ENCODE measurements at places on chromosomes 5 and 9.

- no peak for DNase-seq
Observed at GRCh38 chr9:110745676-110746075, 77.1 kb downstream of the MUSK start.

DNA sequence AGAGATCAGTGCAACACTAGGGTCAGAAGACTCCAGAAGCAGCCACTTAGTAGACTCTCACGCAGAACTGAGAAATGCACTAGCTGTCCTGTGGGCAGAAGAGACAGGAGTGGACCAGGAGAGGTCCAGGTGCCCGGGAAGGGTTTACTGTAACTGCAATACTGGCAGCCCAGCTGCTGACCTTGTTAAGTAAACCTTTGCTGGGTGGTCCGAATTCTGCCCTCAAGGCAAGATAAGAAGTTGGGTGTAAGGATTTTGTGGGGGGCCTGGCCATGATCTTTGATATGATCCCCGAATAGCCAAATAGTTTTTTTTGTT lies 91.3 kb downstream of the PDE6A start:
- DNase-seq, result no peak

GRCh38 chr9:137956688-137957385 lies 79.3 kb downstream of the CACNA1B start:
- DNase-seq, result no peak

DNA sequence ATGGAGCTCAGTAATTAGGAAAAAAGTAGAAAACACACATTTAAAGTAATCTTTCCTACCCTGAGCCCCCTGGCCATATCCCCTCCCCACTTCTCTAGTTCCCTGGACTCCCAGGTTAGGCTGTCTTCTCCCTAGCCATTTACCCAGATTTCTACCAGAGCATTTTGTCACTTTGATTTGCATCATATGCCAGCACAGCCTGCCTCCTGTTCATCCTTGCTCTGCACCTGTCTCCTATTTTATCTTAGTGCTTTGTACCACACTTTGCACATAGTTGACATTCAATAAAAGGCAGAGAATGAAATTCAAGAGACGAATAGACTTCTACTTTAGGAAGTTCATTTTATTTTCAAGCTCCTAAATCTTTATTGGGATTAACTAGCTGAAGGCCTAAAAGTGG lies 344.5 kb downstream of the EBF1 start:
- no peak for DNase-seq

DNA sequence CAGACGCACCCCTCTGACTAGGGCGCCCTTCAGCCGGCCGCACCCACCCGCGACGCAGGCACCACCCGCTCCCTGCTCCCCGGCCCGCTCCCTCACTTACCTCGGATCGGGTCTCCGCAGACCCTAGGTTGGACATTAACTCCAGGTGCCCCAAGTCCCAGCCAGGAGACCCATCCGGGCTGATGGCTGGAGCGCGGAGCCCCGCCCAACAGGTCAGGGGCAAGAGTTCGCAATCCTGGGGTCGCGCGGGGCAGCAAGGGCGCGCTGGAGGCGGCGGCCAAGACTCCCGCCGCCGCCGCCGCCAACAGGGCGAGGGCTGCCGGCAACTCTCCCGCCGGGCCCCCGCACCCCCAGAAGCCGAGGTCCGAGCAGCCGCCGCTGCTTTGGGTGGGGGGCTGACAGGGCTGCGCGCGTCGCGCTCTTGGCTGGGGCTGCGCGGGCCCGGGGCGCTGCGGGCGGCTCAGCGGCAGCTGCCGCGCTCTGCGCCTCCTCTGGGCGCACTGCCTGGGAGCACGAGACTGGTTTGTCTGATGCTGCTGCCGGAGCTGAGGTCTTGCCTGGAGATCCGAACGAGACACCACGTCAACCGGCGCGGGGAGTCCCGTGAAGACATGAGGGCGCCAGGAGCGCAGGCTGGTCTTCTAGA lies at the start of gene GDNF:
Gene GDNF, minus strand, starts transcription at position 635 of the 646 bp plus-strand sequence. CDS start 5,245 bp downstream, outside the sequence.
- no peak for DNase-seq

GRCh38 chr5:64000096-64000495 lies 37.9 kb upstream of the HTR1A start:
- no peak for DNase-seq

DNA sequence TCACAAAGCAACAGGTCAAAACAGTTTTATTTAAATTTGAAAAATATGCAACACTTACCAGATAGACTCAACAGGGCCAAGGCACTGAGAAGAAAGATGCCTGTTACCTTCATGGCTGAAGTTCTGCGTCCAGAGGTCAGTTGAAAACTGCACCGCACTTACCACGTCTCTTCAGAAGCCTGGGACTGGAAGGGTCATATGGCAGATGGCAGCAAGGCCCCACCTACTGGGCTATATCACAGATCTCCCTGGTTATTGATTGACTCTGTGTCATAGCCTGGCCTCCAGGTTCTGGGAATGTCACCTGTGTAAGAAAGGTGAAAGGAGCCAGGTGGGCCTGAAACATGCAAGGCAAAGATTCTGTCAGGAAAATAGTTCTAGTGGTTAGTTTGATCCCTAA lies at the start of gene SPINK1:
Gene SPINK1, minus strand, starts transcription at position 207 of the 400 bp plus-strand sequence. Its CDS starts 94 bp downstream, at position 113.
- DNase-seq, result no peak

DNA sequence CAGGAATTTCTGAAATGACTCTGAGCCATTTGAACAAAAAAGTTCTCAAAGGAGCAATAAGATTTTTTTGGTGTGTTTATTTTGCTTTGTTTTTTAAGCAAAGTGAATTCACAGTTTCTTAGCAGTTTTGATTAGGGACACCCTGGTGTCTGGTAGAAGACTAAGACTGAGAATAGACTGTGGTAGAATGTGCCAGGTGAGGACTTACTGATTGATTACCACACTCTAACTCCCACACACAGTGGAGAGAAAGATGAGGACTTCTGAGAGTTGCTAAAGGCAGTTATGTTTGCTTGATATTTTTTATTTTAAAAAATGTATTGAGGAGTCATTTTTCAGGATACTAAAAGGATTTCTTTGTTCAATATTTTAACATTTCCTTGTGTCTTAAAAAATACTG lies 175.1 kb downstream of the CD180 start:
- DNase-seq, result no peak

DNA sequence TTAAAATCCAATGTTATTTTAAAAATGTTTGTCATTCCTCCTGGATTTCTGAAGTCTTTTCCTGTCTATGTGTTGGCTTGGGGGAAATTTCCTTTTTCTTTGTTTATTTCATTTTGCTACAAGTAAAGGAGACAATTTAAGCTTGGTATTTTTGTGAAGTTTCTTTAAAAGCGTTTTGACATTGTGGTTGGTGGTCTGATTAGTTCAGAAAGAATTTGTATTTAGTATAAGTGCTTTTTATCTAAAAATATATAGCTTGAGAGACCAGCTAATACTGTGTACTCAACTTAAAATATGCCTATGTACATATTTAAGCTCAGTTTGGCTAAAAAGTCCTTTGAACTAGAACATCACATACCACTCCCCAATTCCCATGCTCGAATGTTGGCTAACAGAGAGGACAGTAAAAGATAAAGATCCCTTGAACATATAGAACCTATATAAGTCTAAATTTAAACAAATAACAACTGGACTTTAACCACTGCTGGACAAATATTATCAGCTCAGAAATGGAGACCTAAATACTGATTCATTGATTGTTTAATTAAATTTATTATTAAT lies 237.6 kb downstream of the TLE4 start:
- DNase-seq, result no peak

GRCh38 chr9:127194881-127195713 lies 69.5 kb upstream of the GARNL3 start:
- no peak for DNase-seq

DNA sequence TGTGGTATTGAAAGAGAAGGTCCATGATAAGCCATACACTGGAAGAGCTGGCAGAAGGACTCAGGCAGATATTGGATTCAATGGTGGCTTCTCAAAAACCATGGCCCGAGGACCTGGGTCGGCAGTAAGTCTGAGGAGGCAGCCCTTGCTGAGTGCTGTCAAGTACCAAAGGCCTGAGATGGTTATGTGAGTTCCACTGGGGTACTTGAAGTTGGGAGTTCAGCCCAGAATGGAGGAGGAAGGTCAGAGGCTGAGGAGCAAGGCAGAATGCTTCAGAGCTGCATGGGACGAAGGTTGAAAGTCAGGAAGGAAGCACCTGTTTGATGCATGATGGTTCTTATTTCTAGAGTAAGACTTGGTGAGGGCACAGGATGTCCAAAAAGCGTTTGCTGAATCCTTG lies 194.9 kb downstream of the DIRAS2 start:
- no peak for DNase-seq

GRCh38 chr5:172065431-172066065 lies 59.1 kb upstream of the FBXW11 start:
- DNase-seq, result no peak

GRCh38 chr5:144485540-144485939 lies 314.9 kb downstream of the KCTD16 start:
- no peak for DNase-seq
